Stimulated activated CD4-positive, alpha-beta T cell treated with anti-CD3 and anti-CD28 coated beads, Interleukin-4, amount 100 ng/mL, for 1 hour (primary cell): ENCODE measurements at places on chromosomes 5 and 9.

DNA sequence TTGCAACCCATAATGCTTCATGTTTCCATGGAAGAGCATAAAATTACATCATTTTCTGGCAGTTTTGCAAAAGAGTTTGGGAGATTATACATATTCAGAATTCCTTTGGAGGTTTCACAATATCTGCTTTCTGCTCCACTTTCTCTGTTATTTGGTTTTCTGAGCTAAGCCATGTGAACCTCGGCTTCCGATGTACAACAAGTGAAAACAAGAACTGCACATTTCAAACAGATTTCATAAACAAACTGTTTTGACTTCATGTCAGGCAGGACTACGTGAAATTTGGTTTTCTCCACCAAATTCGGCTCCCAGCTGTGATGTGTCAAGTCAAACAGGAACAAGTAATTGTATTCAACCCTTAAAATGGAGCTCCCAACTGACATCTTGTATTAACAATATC, 609.8 kb downstream of the IRX1 start:
- DNase-seq = no peak

GRCh38 chr9:110810262-110810976, 141.8 kb downstream of the MUSK start:
- no peak for DNase-seq

DNA sequence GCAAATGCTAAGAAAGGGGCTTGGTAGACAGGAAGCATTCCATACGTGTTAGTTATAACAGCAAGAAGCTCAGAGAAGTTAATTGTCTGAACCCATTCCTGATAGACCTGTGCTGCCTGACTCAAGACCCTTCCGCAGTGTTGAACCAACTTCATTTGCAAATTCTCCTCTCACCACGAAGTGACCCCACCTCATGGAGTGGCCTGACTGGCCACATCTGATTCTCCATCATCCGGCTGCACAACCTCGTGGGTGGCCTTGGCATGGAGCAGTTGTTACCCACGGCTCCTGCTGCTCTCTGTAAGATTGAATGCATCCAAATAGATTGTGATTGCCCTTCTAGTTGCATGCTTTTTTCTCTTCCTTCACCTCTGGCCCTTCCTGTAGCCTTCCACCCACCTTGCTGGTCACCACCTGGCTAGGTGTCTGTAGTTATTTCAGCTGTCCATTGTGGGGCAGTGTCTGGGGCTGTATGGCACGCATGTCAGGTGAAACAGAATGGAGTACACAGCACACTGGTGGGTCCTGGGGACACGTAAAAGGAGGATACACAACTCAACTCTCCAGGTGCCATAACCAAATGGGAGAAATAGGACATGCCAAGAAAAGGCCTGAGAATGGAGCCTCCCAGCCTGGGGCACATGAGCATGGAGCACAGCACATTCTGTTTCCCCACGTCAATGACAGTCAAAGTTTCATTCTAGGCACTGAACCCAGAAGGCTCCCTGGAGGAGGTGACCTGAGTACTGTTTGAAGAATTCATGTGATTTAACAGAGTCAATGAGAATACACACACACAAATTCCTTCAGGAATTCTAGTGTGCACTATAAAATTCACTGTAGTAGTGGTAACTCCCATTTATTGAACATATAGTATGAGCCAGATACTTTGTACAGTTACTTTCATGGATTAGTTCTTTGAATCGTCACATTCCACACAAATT, 70.5 kb upstream of the PTCH1 start:
- no peak for DNase-seq

- no peak for DNase-seq
Measured at GRCh38 chr5:153086486-153086885, 404.0 kb upstream of the GRIA1 start.

DNA sequence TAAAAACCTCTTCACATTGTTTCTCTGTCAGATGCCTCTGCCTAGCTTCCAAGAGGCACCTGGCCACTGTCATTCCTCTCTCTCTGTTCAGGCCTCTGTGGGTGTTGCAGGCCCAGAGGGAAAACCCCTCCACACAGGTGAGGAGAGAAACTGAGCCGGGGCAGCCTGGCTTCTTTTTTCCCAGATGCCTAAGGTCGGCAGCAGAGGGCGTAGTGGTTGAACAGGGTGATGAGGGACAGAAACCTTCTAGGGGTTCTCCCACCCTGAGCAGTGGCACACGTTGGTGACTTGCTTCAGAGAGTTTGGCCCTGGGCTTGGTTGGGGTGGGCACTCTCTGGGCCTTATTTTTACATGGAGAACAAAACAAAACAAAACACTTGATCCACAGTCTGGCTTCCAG, 12.2 kb downstream of the IL9 start:
- no peak for DNase-seq

- no peak for DNase-seq
Measured at GRCh38 chr5:56947052-56947451, 4.9 kb downstream of the MIER3 start.
